ENCODE measurements at places on chromosomes 6 and 20.

DNA sequence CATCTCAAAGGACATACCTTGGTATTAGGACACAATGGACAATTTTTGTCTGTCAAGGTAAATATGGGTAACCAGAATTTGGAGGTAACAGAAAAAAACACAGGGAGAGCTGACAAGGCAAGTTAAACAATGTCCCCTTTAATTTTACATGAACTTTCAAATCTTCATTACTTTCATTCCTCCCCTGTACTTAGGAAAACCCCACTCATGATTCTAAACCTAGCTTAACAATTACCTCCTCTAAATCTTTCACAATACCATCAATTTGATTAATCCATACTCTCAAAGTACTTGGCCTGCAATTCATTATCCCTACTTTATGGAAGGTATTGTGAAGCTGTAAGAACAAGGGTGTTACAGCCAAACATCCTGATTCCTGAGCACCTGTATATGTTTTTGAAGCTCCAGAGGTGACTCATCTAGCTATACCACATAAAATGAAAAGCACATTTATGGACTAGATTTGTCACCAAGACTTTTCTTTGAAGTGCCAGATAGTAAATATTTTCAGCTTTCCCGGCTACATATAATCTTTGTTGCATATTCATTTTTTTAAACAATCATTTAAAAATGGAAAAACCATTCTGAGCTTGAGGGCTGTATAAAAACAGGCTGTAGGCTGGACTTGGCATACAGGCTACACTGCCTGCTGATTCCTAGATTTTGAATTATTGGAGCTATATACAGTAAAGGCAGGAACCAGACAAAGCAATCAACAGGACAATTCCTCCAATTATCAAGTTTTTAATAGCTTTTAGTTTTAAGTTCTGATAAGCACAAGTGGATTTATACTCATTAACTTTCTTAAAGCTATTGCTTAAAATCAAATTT, 22.9 kb downstream of the DEK start:
- DNase-seq, result peak; percentile 46

DNA sequence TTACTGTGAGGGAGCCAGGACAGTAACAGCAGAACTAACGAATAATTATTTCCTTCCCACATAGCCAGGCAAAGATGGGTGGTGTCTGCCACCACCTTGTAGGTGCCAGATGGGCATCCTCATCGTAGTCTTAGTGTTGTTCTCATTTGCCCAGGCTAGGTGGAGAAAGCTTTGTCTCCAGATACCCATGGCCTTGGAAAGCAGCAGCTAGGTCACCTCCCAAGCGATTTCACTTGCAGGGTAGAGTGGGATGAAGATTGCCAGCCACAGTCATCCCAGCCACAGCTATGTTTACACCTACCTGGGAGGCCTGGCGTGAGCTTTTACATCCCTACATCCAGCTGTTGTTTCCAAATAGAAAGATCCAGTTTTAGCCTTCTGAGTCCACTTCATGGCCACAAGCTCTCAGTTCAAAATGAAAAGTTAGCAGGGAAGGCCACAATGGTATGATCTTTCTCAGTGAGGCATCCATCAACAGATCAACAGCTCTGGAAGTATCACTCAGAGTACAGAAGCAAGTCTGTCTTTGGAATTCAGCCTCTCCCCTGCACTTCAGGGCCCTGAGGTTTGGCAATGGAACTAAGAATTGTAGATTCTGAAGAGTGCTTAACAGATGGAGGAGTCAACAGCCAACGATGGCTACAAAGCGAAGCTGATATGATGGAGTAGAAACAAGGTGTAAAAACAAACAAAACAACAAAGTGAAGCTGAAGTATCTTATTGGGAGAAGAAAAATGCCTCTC, 11.0 kb upstream of the SNRPC start:
- no peak for DNase-seq

GRCh38 chr6:132872923-132873322, 58.6 kb downstream of the RPS12 start:
- no peak for DNase-seq

GRCh38 chr20:51711426-51711825, 56.8 kb downstream of the ATP9A start:
- no peak for DNase-seq

GRCh38 chr6:133817460-133818047, 71.4 kb upstream of the TCF21 start:
- DNase-seq, result peak; percentile 29

DNA sequence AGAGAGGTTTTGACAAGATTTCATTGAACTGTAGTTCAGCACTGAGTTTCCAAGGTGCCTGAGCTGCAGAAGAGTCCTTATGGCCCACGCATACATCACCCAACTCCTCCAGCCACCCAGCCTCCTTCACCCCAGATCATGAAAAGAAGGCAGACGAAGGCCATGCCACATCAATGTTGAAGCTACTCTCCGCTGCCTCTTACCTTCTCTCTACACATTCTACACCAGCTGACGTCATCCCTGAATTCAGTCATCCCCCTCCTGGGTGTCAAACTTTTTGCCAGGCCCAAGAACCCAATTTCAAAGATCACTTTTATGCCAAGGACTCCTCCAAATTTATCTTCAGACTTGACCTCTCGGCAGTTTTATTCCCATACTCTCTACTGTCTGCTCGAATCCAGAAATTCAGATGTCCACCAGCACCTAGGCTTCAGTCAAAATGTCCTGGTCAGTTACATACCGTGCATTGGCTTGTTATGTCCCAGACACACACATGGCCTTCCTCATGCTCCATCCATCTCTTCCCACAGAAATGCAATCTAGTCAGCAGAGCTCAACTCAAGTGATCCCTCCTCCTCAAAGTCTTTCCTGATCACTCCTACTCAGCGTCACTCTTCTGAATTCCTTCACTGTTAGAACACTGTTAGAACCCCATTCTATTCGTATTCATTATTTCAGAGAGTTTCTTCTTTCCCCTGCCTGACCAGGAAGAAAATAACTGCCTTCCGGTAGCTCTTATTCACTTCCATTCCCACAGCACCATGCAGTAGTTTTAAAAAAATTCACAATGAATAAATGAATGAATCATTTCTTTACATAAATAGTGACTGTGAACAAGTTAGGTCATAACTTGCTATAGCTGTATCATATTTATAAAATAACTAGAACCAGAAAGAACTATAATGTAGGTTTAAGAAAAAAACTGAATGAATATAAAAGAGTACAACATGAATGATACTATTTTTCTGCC, 11.5 kb downstream of the ATXN1 start:
- DNase-seq, result no peak

- DNase-seq, result no peak
These were observed 65.0 kb downstream of the MRPL14 start for GRCh38 chr6:44062105-44062770.

- no peak for DNase-seq
These were observed 40.7 kb upstream of the UBR2 start for GRCh38 chr6:42522942-42523814.
